Activated CD4-positive, alpha-beta T cell treated with anti-CD3 and anti-CD28 coated beads for 48 hours (primary cell): ENCODE measurements at places on chromosomes 12 and 14.

GRCh38 chr12:24054416-24054815, 104.9 kb upstream of the SOX5 start:
- no peak for DNase-seq

DNA sequence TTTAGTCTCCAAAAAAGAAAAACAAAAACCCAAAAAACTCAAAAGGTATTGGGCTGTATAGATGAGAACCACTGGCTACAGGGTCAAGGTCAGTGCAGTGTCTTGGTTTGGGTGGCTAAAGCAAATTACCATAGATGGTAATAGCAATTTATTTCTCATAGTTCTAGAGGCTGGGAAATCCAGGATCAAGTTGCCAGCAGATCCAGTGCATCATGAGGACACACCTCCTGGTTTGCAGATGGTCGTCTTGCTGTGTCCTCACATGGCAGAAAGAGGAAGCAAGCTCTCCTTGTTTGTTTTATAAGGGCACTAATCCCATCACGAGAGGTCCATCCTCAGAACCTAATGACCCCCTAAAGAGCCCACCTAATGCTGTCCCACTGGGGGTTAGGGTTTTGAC, 11.2 kb downstream of the COX14 start:
- DNase-seq: no peak

GRCh38 chr12:97200181-97200580, 262.4 kb upstream of the RMST start:
- DNase-seq: no peak

- DNase-seq: no peak
These were observed 32.8 kb upstream of the TXNRD1 start for GRCh38 chr12:104182621-104183378.

DNA sequence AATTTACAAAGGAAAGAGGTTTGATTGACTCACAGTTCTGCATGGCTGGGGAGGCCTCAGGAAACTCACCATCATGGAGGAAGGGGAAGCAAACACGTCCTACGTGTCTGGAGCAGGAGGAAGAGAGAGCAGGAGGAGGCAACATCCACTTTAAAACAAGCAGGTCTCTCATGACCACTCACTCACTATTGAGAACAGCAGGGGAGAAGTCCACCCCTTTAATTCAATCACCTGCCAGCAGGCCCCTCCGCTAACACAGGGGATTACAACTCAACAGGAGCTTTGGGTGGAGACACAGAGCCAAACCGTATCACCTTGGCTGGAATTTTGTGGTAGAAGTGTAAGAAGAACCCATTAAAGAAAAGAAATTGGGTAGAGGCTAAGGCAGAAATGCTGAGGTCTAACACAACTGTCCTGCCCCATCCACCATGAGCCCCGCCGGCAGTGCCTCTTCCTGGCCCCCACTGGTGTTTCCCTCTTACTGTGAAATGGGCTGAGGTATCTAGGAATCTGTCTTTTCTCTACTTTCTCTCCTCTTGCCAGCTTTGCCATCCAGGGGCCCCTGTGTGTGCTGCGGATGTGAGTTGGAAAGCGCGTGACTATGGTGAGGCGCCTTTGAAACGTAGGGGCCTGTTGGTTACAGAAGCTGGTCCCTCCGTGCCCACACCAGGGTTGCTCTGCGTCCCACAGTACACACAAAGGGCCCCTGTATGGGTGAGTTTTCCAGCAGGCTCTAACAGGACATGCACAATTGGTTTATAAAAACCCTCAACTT, 108.0 kb upstream of the TMEM132D start:
- no peak for DNase-seq

GRCh38 chr12:111343181-111343580, 25.7 kb downstream of the PHETA1 start:
- DNase-seq: no peak

GRCh38 chr12:102390068-102390467, 90.3 kb downstream of the IGF1 start:
- DNase-seq: no peak

- no peak for DNase-seq
These were observed 14.4 kb downstream of the EVL start for GRCh38 chr14:100079726-100080005.

GRCh38 chr14:72822946-72823611, 70.8 kb downstream of the DPF3 start:
- no peak for DNase-seq

DNA sequence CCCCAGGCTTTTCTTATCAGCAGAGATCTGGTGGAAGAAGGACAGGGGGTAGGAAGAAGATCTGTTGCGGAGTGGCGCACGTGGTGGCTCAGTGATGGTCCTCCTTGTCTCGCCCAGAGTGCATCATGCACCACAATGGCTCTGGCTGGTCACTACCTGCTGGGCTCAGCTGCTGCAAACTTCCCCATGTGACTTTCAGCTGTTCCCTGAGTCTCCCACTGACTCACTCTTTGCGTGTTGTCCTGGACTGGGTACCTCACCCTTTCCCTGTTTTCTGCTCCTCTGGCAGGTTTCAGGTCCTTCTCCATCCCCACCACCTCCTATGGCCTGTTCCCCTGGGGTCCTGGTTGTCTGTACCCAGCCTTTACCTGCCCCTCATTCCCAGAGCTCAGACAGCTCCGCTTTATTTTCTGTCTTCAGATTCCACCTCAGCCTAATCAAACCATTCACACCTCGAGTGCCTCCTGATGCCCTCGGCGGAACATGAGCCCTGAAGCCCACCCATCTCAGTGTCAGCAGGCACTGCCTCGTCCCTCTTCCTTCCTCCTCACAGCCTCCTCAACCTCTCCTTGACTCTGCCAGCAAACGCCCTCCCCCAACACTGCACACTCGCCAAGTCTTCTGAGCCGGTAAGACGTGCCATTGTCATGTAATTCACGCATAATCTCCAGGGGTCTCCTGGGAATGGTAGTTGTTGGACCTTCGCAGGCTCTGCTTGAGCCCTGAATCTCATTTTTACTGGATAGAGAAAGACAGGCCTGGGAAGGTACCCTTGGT, 1.8 kb downstream of the C1R start:
- DNase-seq: no peak

DNA sequence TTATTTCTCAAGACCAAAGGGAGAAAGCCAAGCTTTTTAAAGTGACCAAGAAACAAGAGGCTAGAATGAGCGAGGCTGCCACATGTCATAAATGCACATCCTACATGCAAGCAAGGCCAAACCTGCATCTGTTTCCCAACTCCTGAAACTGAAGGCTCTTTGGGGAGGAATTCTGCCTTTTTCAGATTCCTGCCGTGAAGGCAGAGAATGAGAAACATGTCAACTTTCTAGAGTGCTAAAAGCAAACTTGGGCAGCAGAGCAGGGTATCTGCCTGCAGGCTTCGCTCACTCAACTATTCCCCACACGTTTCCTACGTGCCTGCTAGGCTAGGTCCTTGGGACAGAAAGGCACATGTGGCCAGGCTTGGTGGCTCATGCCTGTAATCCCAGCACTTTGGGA, 15.2 kb downstream of the DPF3 start:
- no peak for DNase-seq

- DNase-seq: no peak
These were observed 10.2 kb downstream of the VCPKMT start for GRCh38 chr14:50106178-50106577.

- no peak for DNase-seq
These were observed 15.5 kb upstream of the FKBP4 start for GRCh38 chr12:2779281-2779680.

GRCh38 chr12:132259364-132259871, 70.0 kb downstream of the GALNT9 start:
- DNase-seq: no peak

GRCh38 chr12:63977441-63977840, 132.9 kb downstream of the SRGAP1 start:
- no peak for DNase-seq

DNA sequence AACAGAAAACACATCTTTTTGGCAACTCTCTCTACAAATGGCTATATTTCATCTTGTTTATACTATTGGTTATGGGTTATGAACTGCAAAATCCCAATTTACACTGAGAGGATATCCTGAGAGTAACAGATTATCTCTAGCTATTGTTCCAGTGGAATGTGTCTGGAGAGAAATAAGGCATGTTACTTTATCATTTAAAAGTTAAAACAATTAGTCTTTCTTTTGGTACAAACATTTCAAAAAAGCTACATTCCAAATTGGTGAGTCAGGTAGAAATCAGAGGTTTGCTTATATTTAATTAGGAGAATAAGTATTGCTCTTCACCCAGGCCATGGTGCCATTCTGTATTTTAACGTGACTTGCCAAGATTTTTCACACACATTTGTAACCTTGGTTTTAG, 411.6 kb downstream of the CCER1 start:
- DNase-seq: no peak

DNA sequence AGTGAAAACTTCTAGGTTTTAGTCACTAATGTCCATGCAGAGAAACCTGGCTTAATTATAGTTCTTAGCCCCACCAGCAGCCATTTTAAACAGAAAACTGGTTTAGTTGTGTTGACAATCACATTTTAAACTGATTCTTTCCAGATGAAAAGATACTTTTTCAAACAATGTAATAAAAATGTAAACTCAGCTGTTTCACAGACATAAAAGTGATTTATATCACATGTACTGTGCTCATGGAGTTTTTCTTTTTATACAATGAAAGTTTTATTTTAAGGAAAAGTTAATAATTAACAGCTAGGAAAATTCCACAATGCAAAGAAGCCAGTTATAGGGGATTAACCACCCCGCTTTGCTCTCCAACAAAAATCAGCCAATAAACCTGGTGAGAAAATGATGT, 129.7 kb downstream of the PAX9 start:
- DNase-seq: no peak

DNA sequence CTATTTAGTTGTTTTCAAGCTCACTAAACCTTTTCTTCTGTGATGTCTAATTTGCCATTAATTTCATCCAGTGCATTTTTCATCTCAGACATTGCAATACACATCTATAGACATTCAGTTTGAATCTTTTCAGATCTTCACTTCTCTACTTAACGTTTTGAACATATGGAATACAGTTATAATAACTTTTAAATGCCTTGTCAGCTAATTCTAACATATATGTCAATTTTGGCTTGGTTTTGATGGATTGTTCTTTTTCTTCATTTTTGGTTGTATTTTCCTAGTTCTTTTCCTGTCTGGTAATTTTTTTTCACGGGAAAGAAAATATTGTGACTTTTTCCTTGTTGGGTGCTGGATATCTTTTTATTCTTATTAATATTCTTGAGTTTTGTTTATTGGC, 215.3 kb downstream of the ATP23 start:
- DNase-seq: no peak

- no peak for DNase-seq
These were observed 1.5 kb downstream of the CHURC1 start for GRCh38 chr14:64915797-64916196.

- peak; percentile 86 for DNase-seq
These were observed 9.0 kb upstream of the NUMB start for GRCh38 chr14:73467377-73467776.

GRCh38 chr12:23722655-23723054, 226.8 kb downstream of the SOX5 start:
- DNase-seq: no peak

DNA sequence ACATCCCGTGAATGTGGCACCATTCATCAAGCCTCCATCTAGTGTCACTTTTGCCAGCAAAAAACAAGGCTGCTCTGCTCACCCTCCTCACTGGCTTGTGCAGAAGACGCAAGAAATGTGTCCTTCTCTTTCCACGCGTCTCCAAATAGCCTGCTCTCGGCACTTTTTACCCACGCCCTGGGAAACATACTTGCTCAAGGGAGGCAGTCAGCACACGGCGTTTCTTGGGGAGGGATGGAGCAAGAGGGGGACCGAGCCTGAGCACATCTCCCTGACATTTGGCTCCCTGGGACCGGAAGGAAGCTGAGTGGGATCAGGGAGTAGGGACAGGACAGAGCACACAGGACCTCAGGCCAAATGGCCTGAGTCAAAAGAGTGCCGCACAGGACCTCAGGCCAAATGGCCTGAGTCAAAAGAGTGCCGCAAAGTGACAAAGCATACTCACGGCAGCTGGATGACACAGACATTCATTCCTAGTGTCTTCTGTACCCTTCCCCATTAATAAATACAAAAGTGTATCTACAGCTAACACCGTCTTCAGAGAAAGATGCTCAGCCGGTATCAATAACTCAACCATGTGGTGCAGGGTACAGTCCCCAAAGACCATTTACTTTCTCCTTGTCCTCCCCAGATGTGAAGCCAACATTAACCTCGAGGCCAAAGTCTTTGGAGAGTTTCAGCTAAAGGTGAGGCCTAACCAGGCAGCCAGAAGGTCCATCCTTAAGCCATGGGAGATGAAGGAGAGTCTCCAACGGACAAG, 7.1 kb downstream of the BCL11B start:
- DNase-seq: peak; percentile 36

- no peak for DNase-seq
These were observed 55.4 kb upstream of the RFX4 start for GRCh38 chr12:106527356-106527755.

DNA sequence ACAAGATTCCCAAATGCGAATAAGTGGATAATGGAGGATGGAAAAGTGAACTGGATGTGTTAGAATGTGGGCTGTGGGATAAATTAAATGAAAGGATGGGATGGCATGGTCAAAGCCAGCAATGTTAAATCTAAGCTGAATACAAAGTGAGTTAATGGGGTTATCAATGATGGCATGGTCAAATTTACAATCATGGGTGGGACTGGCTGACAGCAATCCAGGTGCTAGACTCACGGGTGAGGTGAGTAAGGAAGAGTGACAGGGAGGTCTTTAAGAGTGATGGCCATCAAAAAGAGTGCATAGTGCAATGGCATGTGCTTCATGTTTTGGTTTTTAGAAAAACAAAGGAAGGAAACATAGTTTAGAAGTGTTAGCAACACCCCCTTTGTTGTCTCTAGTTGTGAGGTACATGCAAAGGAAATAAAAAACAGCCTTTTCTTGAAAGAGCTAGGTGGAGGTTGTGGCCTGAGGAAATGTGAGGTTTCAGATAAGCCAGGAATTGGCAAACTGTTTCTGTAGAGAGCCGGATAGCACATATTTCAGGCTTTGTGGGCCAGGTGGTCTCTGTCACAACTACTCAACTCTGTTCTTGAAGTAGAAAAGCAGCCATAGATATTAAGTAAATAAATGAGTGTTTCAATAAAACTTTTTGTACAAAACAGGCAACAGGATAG, 328.7 kb downstream of the RPL10L start:
- DNase-seq: no peak

DNA sequence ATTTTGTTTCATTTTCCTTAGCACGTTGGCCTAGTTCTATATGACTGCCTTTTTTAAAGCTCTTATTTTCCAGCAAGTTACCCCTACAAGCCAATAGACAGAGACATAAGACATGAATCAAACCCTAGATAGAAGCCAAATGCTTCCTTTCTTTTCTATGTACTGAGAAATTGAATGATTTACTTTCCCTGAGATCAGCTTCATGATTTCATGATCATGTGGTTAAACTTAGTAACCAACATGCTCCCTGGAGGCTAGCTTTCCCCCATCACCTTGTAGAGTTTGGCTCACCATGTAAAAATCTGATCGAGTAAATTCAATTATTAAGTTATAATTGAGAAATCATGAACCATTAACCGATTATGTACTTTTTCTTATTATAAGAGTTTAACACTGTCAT, 148.1 kb upstream of the LRIG3 start:
- DNase-seq: no peak

- DNase-seq: no peak
These were observed 10.7 kb downstream of the DHRS2 start for GRCh38 chr14:23646648-23647549.

GRCh38 chr12:117085318-117085947, 13.8 kb downstream of the TESC start:
- DNase-seq: no peak

GRCh38 chr12:45732936-45733335, 3.4 kb downstream of the ARID2 start:
- no peak for DNase-seq

GRCh38 chr12:94671917-94672316, 21.6 kb upstream of the TMCC3 start:
- DNase-seq: no peak

- DNase-seq: no peak
These were observed 132.6 kb upstream of the FUT8 start for GRCh38 chr14:65279958-65280357.
